ENCODE measurements at places on chromosomes 12 and 14. TPM values are rescaled to one million over a fixed set of nuclear protein-coding genes. Genes with fewer than 3 reads are reported as not detected.

GRCh38 chr12:32821710-32822109 is 66.0 kb upstream of the YARS2 start:
- DNase-seq, result no peak

- DNase-seq, result no peak
These were observed 380.1 kb downstream of the NOVA1 start for GRCh38 chr14:26217778-26218177.

DNA sequence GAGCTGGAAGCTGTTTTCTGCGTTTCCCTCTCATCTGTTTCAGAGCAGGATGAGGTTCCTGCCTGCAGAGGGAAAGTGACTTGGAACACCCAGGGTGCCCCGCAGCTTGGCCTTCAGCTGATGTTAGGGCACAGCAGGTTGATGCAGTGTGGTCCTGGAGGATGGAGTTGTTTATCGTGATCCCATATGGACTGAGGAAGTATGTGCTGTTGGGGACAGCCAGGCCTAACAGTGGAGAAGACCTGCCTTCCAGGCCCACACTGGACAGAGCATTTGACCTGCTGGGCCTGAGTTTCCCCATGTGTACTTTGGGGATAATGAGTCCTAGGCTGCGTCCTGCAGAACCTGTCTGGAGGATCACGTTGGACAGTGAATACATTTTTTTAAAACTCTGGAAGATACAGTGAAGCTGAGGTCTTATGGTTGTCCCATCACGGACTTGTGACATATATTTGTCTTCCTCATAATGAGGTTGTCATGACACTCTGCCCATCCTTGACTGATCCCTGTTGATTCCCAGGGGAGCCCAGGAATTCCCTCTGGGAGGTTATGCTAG is 12.8 kb downstream of the SERPINA1 start:
- DNase-seq, result no peak

- DNase-seq, result no peak
These were observed 108.5 kb downstream of the NRXN3 start for GRCh38 chr14:78278464-78279250.

Gene SLC2A14
- total RNA-seq, result not detected

GRCh38 chr12:50218386-50218785 is 51.2 kb upstream of the CERS5 start:
- DNase-seq, result peak; percentile 91

Gene SOX5
- 0.52 TPM for total RNA-seq

Gene PLCZ1
- total RNA-seq, result not detected

DNA sequence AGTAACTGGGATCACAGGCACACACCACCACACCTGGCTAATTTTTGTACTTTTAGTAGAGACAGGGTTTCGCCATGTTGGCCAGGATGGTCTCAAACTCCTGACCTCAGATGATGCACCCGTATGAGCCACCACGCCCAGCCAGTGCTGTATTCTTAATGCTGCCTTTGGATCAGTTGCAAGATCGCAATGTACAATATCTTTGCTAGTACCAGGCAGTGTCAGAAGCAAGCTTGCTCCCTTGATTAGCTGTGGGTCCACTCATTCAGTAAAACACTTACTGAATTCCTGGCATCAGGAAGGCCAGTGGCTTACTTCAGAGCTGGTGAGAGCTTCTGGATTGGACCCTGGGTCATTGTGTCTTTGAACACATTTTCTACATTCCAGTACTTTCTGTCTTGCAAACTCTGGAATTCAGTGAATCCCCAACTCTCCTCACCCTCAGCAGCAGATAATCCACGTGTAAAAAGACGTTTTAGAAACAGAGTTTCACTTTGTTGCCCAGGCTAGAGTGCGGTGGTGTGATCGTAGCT is 1183.7 kb downstream of the AACS start:
- DNase-seq, result no peak

Gene ABCC9
- 0.05 TPM for total RNA-seq

Gene NTS
- total RNA-seq, result not detected

Gene UNC119B
- 33.8 TPM for total RNA-seq

DNA sequence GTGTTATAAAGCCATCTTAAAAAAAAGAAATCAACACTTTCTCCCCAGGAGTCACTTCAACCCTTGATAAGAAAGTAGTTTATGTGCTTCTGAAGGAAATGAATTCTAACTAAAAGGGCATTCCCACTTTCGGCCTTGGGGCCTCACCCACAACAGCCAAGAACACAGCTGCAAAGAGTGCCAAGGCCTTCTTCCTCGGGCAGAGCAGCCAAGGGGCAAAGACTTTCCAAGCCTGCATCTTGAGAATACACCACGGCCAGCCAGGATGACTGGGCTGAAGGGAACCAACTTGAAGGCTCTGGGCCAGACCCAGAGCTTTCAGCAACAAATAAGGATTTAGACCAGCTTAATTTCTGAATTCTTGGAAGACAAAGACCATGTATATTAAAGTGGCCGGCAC is 60.4 kb upstream of the FOXN3 start:
- no peak for DNase-seq

DNA sequence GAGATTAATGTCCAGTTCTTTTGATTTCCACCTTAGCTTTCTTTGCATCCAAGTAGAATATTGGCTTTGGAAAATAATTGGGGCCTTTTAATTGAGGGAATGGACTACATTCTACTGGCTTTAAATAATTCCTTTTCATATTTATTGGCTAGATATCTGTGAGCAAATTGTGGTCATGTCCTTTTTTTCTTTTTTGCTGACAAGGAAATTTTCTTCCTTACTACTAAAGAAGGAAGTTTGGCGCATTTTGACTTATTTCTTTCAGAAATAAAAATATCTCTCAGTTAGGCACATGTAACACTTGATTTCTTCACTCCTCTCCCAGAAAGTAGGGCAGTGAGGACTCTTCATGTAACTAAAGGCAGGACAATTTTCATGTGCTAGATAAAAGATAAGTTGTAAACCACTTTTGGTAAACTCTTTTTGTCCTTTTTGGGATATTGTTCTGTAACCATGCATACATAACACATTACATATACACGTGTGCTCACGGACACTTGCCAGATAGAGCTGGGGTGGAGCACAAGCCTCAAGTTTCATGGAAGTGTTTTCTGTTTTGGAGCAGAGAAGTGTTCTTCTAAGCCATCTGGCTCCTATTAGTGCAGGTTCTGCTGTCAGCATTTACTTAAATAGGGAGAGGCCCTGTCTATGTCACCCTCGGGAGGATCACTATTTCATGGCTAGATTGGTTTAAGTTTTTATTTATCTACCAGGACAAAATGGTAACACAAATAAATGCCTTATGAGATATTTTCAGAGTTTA is 85.1 kb upstream of the LRIG3 start:
- no peak for DNase-seq

GRCh38 chr14:26281280-26281998 is 316.4 kb downstream of the NOVA1 start:
- DNase-seq, result no peak

Gene METTL25
- total RNA-seq, result 4.4 TPM

GRCh38 chr14:68593806-68594536 is 198.9 kb downstream of the ZFP36L1 start:
- no peak for DNase-seq

- DNase-seq, result no peak
These were observed 312.2 kb upstream of the DIO3 start for GRCh38 chr14:101248840-101249675.

DNA sequence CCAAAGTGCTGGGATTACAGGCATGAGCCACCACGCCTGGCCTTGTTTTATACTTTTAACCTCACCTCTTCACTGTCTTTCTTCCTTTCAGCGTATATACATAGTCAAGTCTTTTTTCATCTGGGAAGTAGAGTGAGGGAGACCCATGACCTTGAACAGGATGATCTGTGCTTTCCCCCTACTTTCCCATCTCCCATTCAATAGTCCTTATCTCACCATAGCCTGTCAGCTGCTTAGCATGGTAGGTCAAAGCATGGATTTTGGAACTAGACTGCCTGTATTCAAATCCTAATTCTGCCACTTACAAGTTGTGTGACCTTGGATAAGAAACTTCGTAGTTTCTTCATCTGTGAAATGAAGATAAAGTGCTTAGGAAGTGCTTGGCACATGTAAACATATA is 96.4 kb upstream of the MON2 start:
- DNase-seq, result no peak

DNA sequence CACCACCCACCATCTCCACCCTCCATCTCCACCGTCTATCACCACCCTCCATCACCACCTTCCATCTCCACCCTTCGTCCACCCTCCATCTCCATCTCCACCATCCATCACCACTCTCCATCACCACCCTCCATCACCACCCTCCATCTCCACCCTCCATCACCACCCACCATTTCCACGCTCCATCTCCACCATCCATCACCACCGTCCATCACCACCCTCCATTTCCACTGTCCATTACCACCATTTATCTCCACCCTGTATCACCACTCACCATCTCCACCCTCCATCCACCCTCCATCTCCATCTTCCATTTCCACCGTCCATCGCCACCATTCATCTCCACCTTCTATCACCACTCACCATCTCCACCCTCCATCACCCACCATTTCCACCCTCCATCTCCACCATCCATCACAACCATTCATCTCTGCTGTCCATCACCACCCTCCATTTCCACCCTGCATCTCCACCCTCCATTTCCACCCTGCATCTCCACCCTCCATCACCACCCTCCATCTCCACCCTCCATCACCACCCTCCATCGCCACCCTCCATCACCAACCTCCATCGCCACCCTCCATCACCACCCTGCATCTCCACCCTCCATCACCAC is 6.1 kb upstream of the CEP170B start:
- DNase-seq, result no peak

Gene CLEC12A
- not detected for total RNA-seq

Gene PLA2G1B
- total RNA-seq, result 2.0 TPM

DNA sequence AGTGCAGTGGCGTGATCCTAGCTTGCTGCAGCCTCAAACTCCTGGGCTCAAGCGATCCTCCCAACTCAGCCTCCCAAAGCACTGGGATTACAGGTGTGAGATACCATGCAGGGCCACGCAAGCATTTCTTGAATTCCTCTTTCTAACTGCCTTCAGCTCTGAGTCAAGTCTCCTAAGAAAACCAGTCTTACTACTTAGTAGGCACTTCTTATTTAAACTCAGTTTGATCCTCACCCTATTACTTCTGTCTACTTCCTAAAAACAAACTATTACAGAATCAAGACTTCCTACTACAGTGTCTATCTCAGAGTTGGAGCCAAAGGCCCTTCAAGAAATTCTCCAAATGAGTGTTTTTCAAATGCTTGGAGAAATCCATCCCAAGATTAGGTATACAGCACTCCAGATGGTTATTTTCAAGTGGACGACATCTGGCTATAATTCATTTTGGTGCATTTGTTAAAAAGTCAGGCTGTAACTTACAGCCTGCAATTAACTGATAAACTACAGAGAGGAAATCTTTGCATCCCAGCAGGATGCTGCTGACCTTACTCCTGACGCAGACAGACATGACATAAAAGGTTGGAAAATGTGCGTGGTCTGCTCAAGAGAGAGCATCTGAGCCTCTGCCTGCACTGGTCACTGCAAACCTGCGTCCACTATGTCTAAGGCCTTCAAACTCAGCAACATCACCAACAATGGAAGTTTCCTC is 34.7 kb downstream of the SSH1 start:
- DNase-seq, result no peak

Gene ESR2
- total RNA-seq, result 0.32 TPM

Gene ACOT2
- total RNA-seq, result 0.44 TPM

Gene DHRS4L2
- 18.6 TPM for total RNA-seq

Gene RPGRIP1
- total RNA-seq, result not detected

Gene GZMH
- not detected for total RNA-seq

DNA sequence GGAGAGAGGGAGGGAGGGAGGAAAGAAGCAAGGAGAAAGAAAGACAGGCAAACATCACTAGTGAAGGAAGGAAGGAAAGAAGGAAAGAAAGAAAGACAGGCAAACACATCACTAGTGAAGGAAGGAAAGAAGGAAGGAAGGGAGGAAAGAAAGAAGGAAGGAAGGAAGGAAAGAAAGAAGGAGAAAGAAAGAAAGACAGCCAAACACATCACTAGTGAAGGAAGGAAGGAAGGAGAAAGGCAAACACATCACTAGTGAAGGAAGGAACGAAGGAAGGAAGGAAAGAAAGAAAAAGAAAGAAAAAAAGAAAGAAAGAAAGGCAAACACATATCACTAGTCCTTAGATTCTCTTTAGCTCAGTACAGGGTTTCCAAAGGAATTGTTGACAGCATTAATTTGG is 5.3 kb downstream of the FZD10 start:
- no peak for DNase-seq

DNA sequence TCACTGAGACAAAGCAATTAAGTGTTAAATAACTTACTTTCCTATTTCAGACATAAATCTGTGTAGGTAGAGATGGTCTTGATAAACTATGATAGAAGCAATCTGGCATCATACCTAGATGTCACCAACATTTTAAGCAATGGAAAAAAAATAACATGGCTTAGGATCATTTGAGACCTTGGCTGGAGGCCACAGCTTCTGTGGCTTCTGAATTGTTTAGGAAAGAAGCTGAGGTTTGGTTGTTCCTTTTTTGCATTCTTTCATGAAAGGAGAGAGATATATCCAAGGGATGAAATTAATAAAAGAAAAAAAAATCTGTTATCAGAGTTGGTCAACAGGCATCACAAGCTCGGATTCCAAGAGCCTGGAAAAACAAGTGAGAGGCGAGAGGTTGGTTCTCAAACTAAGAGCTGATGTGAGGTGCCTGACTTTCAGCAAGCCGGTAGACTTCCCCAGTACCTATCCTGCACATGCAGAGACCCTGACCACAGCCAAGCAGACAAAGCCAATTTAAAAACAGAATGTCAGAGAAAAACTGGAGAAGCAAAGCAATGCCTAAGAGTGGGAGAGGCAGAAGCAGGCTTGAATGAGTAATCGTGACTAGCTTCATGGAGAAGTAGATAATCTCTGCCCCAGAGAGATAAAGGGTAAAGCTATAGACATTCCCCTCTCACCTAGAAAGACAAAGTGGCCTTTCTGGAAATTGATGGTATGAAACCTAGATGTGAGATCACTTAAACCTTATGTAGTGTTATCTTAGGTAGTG is 43.4 kb upstream of the ST8SIA1 start:
- DNase-seq, result no peak

DNA sequence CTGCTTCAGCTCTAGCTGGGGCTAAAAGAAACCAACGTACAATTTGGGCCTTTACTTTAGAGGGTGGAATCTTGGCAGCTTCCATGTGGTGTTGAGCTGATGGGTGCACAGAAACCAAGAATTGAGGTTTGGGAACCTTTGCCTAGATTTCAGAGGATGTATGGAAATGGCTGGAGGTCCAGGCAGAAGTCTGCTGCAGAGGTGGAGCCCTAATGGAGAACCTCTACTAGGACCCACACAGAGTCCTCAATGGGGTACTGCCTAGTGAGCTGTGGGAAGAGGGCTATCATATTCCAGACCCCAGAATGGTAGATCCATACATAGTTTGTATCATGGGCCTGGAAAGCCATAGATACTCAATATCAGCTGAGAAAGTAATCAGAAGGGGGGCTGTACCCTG is 500.4 kb upstream of the ATP2B1 start:
- no peak for DNase-seq

Measured in HCT116 (cell line).